Activated CD4-positive, alpha-beta T cell treated with anti-CD3 and anti-CD28 coated beads for 36 hours (primary cell): ENCODE measurements at places on chromosomes 6 and 20. TPM values are rescaled to one million over a fixed set of nuclear protein-coding genes. Genes with fewer than 3 reads are reported as not detected.

FLRT3 gene
- not detected for total RNA-seq

DNA sequence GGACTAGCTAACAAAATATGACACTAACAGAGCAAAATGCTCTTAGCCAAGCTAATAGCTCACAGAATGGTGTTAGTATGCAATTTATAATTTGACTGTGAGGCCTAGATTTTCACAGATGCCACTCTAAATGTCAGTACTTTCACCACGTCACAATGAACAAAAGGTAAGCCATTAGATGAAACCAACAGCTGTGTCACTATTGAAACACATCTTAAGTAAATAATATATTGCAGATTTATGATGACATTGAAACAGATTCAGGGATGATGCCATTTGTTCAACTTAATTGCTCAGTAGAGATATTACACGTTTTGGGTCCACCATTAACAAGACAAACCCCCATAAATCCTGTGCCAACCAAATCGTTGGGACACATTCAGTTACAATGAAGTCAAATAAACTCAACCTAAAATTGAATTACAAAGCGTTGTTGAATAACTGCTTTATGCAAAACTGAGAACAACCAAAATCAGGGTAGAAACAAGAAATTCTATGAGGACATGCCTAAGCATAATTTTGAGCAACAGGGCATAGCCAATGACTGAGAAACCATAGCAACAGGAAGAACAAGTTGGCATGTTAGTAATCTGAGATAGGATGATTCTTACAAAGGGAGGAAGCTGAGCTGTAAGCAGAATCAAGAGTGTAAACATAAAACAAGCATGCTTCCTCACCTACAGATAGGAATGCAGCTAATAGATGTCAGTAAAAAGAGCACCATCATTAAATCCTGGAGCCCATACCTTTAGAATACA is 85.6 kb upstream of the KHDRBS2 start:
- no peak for DNase-seq

DNA sequence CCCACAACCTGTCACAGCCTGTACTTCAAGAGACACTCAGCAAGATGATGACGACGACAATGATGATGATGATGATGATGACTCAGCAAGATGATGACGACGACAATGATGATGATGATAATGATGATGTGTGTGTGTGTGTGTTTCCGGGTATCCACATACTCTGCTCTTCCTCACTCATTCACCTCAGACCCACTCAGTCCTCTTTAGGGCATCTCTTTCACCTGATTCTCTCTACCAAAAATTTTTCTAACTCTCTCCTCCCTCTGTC is 1.2 kb upstream of the EIF6 start:
- DNase-seq = no peak

APOBEC2 gene
- not detected for total RNA-seq
